Endothelial cell (in vitro differentiated cells): ENCODE measurements at places on chromosomes 7 and 10. TPM values are rescaled to one million over a fixed set of nuclear protein-coding genes. Genes with fewer than 3 reads are reported as not detected.
A peak's percentile ranks its signal among the peaks of the same experiment; 100 is the strongest.

SLC29A4 gene
- 6.4 TPM for total RNA-seq

ADAM8 gene
- 1.5 TPM for total RNA-seq

CCDC136 gene
- total RNA-seq: 31.5 TPM

BPGM gene
- total RNA-seq: 17.7 TPM

SPRN gene
- total RNA-seq: 0.28 TPM

PVRIG gene
- total RNA-seq: not detected

AKR1B1 gene
- 52.8 TPM for total RNA-seq

BHLHA15 gene
- 1.2 TPM for total RNA-seq

DRGX gene
- not detected for total RNA-seq

CLDN12 gene
- total RNA-seq: 29.0 TPM

EN2 gene
- total RNA-seq: 2.1 TPM

- no peaks in the 10 kb centered on the region for H3K27me3 ChIP-seq
- H3K4me3 ChIP-seq: no peak overlapping the region
- H3K36me3 ChIP-seq: no peaks in the 10 kb centered on the region
- no peak for DNase-seq
- H3K27ac ChIP-seq: no peak overlapping the region
Observed at GRCh38 chr10:29794776-29795611, 160.2 kb upstream of the SVIL start.

GRCh38 chr10:60246382-60246781 lies 143.3 kb downstream of the ANK3 start:
- no peak for DNase-seq
- H3K36me3 ChIP-seq: no peaks in the 10 kb centered on the region
- no peak overlapping the region for H3K4me3 ChIP-seq
- no peak overlapping the region for H3K27ac ChIP-seq

DNA sequence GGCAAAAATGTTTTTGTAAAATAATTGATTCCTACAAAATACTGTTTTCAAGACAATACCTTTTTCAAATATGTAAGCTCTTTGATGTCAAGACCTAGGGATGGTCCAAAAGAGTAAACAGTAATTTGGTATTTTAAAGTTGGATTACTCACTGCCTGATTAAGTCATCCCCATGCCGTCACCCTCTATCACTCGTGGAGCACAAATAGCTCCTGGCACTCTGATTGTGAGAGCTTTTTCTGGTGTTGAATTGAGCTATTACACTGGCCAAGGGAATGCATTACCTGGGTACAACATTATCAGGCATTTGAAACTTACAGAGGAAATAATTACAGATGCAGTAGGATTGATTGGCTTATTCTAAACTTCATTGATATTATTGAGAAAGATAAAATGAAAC lies 231.9 kb upstream of the GRM3 start:
- H3K36me3 ChIP-seq: no peaks in the 10 kb centered on the region
- H3K27ac ChIP-seq: no peak overlapping the region
- no peak for DNase-seq
- H3K4me1 ChIP-seq: no peaks in the 10 kb centered on the region

DNA sequence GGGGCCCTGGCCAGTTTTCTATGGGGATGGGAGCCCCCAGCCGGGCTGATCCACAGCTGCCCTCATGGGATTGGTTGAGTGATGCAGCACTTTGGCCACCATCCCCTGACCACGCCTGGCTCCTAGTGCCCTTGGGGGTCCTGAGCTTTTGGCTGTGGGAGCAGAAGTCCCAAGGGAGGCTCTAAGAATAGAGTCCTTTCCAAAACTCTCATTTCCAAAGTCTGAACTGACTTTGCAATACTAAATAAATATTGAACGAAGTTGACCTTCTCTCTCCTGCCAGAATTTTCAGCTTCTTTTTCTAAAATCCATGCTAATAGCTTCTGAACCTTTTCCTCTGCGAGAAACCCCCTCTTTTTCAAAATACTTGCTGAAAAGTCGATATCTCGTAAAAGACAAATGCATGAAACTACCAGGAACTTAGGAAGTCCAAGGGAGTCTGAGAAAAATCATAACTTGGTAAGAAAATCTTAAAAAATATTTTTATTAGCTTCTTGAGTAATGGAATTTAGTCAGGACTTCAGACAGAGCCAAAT lies 62.7 kb upstream of the IGFBP3 start:
- peaks cover 8% of the 10 kb centered on the region for H3K27me3 ChIP-seq
- H3K36me3 ChIP-seq: no peaks in the 10 kb centered on the region
- H3K4me1 ChIP-seq: peaks cover 4% of the 10 kb centered on the region
- H3K27ac ChIP-seq: no peak overlapping the region
- no peak overlapping the region for H3K4me3 ChIP-seq

DNA sequence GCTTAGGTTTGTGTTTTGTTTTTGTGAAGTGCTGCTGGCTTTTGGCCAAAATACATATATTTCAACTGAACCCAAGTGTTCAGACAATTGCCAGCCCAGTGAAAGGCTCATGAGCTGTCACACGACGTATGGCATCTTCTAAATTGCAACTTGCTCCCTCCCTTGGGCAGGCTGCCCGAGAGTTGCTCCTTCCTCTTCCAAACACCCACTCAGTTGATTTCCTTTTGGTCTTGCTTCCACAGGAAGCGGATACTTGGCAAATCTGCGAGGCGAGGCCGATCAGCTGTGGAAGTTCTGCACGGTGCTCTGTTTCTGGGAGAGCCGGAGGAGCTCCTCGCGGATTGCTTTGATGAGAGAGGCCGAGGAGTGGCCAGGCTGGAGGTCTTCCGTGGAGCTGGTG lies 39.6 kb upstream of the ATP6V0A4 start:
- DNase-seq: peak; percentile 28
- peaks cover 23% of the 10 kb centered on the region for H3K4me1 ChIP-seq
- H3K27me3 ChIP-seq: peaks cover 3% of the 10 kb centered on the region
- H3K36me3 ChIP-seq: peaks cover 5% of the 10 kb centered on the region

GRCh38 chr10:129857242-129857960 lies 106.7 kb downstream of the EBF3 start:
- H3K27ac ChIP-seq: no peak overlapping the region
- H3K4me1 ChIP-seq: peaks cover 7% of the 10 kb centered on the region
- no peak overlapping the region for H3K4me3 ChIP-seq

- no peak overlapping the region for H3K4me3 ChIP-seq
- no peak overlapping the region for H3K27ac ChIP-seq
- H3K27me3 ChIP-seq: peaks cover 1% of the 10 kb centered on the region
- no peak for DNase-seq
- H3K4me1 ChIP-seq: no peaks in the 10 kb centered on the region
- H3K36me3 ChIP-seq: no peaks in the 10 kb centered on the region
Observed at GRCh38 chr10:72511459-72511858, 114.4 kb downstream of the MICU1 start.

DNA sequence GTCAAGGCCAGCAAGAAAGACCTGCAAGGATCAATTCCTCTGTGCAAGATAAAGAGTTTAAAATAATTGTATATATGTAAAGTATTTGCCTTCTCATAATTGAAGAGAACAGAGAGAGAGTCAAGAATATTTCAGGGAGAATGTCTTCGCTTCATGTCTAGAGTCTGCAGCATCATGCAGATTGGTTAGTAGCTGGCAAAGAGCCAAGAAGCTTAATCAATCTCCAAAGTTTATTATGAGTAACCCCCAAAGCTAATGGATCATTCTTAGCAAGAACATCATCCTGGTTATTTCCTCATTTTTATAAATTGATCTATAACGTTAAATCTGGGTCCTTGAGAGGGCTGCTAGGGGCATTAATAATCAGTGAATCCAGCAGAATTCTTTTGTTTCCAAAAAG lies 38.9 kb upstream of the CTBP2 start:
- H3K27me3 ChIP-seq: peaks cover 4% of the 10 kb centered on the region
- no peak overlapping the region for H3K4me3 ChIP-seq
- H3K4me1 ChIP-seq: peaks cover 6% of the 10 kb centered on the region
- no peaks in the 10 kb centered on the region for H3K36me3 ChIP-seq
- DNase-seq: no peak

DNA sequence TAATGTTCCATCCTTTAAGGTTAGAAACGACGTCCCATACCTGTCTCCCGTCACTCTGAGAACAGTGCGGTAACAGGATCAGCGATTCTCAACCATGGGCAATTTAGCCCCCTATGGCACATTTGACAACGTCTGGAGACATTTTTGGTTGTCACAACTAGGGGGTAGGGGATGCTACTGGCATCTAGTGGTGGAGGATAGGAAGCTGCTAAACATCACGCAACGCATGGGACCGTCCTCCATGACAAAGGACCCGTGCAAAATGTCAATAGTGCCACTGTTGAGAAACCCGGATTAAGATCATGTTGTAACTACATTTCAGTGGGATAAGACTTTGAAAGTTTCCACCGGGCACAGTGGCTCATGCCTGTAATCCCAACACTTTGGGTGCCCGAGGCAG lies 5.0 kb upstream of the PAXIP1 start:
- H3K4me3 ChIP-seq: no peak overlapping the region
- DNase-seq: peak; percentile 31
- H3K27ac ChIP-seq: no peak overlapping the region
- H3K27me3 ChIP-seq: no peaks in the 10 kb centered on the region
- H3K36me3 ChIP-seq: no peaks in the 10 kb centered on the region
- H3K4me1 ChIP-seq: peaks cover 3% of the 10 kb centered on the region

DNA sequence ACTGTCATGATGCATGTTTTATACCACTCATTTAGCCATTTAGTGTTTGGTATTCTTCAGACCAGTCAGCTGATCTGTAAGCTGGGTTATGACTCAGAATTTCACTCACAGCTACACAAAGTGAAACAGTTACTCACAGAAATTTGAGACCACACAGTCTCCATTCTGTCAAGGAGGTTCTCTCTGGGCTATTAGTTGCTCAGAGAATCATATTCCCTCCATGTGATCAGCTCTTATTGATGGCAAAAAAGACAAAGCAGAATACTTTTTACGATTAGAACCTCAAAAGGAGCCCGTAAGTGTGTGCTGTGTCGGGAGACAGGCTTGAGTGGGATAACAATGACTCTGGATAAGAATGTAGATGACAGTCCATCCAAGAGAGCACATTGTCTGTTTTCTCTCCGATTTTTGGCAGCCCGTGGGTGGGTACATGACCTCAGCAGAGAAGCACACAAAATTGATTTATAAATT lies 277.6 kb upstream of the SORCS1 start:
- H3K27me3 ChIP-seq: no peaks in the 10 kb centered on the region
- H3K27ac ChIP-seq: no peak overlapping the region
- no peaks in the 10 kb centered on the region for H3K36me3 ChIP-seq

DNA sequence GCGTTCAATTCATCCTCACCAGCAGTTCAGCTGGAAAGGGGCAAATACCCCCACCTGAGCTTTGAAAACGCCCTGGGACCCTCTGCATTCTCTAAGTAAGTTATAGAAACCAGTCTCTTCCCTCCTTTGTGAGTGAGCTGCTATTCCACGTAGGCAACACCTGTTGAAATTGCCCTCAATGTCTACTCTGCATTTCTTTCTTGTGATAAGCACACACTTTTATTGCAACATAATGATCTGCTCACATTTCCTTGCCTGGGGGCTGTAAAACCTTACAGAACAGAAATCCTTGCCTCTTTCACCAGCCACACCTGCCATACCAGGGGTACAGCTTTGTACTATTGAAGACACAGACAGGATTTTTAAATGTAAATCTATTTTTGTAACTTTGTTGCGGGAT lies 155.8 kb upstream of the LANCL2 start:
- H3K4me1 ChIP-seq: no peaks in the 10 kb centered on the region
- peaks cover 5% of the 10 kb centered on the region for H3K36me3 ChIP-seq
- no peaks in the 10 kb centered on the region for H3K27me3 ChIP-seq
- H3K4me3 ChIP-seq: no peak overlapping the region

GRCh38 chr7:137081321-137082093 lies 213.1 kb downstream of the CHRM2 start:
- H3K27ac ChIP-seq: no peak overlapping the region
- H3K4me3 ChIP-seq: no peak overlapping the region
- H3K36me3 ChIP-seq: no peaks in the 10 kb centered on the region

GRCh38 chr7:90660819-90661218 lies 64.7 kb downstream of the CDK14 start:
- no peaks in the 10 kb centered on the region for H3K36me3 ChIP-seq
- H3K4me3 ChIP-seq: no peak overlapping the region
- H3K27ac ChIP-seq: no peak overlapping the region
- peaks cover 3% of the 10 kb centered on the region for H3K27me3 ChIP-seq

- DNase-seq: no peak
- H3K4me3 ChIP-seq: no peak overlapping the region
- H3K27me3 ChIP-seq: peaks cover 2% of the 10 kb centered on the region
- peaks cover 5% of the 10 kb centered on the region for H3K4me1 ChIP-seq
Observed at GRCh38 chr10:113540845-113541548, 11.9 kb upstream of the HABP2 start.

DNA sequence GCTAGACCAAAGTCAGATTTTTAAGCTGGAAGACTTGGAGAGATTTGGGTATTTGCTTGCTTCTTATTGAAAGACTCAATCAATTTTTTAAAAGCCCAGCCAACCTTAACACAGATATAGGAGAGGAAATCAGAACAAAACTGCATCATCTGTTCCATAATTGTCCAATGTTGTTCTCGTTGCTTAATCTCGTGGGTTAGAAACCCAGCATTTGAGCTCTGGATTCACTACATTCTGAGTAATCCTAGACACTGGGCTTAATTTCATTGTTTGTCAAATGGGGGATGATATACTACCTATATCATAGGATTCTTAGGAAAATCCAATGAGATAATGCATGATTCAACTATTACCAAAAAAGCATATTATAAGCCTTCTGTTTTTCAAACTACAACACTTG lies 48.9 kb downstream of the CALD1 start:
- no peak overlapping the region for H3K27ac ChIP-seq
- peaks cover 4% of the 10 kb centered on the region for H3K36me3 ChIP-seq
- H3K27me3 ChIP-seq: no peaks in the 10 kb centered on the region
- H3K4me1 ChIP-seq: peaks cover 7% of the 10 kb centered on the region

DNA sequence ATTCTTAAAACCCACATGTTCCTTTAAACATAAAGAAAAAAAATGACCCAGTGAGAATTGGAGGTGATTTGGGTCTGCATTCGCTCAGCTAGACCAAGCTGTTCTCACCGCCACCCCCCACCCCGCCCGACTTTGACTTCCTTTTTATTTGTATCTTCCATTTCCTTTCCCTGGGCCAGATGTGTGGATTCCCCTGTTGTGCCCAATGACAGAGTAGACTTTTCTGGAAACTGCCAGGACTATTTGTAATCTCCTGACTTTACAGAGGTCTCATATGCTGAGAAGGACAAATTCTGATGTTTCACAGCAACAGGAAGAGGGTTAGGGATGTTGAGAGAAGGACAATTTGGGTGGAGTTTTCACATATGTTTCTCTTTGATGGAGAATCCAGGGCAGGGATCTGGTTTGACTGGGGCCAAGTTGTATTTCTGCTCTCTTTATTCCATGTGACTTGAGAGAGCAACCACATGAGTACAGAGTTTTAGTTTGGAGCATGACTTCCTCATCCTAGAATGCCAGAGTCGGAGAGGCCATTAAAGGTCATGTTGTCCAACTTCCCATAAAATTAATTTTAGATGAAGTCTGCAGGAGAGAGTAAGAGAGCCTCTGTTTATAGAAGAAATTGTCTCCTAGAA lies 1023.2 kb downstream of the LRMDA start:
- H3K27me3 ChIP-seq: peaks cover 2% of the 10 kb centered on the region
- H3K4me1 ChIP-seq: no peaks in the 10 kb centered on the region
- H3K4me3 ChIP-seq: no peak overlapping the region
- DNase-seq: no peak

GRCh38 chr10:122251459-122252255 lies 19.4 kb upstream of the BTBD16 start:
- DNase-seq: no peak
- H3K4me1 ChIP-seq: no peaks in the 10 kb centered on the region
- peaks cover 8% of the 10 kb centered on the region for H3K27me3 ChIP-seq
- H3K4me3 ChIP-seq: no peak overlapping the region
- H3K27ac ChIP-seq: no peak overlapping the region
- H3K36me3 ChIP-seq: peaks cover 21% of the 10 kb centered on the region

GRCh38 chr10:500876-501275 lies 188.6 kb downstream of the DIP2C start:
- H3K4me1 ChIP-seq: peaks cover 18% of the 10 kb centered on the region
- H3K36me3 ChIP-seq: peaks cover 3% of the 10 kb centered on the region
- DNase-seq: no peak
- no peak overlapping the region for H3K4me3 ChIP-seq
- H3K27me3 ChIP-seq: peaks cover 1% of the 10 kb centered on the region
- peak overlapping the region; percentile 76 for H3K27ac ChIP-seq
